ENCODE measurements at places on chromosomes 1 and 21.

- DNase-seq = no peak
Observed at GRCh38 chr1:224298346-224299330, 31.3 kb downstream of the NVL start.

- DNase-seq = no peak
Observed at GRCh38 chr1:231093156-231093922, 53.3 kb upstream of the FAM89A start.

GRCh38 chr1:68175621-68176398, 56.5 kb downstream of the WLS start:
- DNase-seq = no peak

DNA sequence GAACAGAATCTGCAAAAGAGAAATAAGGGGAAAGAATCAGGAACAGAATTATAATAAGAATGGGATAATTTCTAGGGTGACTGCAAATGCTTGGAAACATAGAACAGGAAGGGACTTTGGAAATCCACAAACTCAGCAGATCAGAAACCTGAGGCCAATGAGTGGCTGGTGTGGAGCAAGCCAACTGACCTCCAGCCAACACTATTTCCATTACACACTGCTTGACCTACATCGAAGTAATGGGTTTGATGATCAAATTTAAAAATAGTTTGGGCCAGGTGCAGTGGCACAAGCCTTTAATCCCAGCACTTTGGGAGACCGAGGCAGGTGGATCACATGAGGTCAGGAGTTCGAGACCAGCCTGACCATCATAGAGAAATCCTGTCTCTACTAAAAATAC, 284.9 kb downstream of the GRIK1 start:
- DNase-seq = no peak

GRCh38 chr1:117339866-117340700, 27.2 kb upstream of the MAN1A2 start:
- no peak for DNase-seq

DNA sequence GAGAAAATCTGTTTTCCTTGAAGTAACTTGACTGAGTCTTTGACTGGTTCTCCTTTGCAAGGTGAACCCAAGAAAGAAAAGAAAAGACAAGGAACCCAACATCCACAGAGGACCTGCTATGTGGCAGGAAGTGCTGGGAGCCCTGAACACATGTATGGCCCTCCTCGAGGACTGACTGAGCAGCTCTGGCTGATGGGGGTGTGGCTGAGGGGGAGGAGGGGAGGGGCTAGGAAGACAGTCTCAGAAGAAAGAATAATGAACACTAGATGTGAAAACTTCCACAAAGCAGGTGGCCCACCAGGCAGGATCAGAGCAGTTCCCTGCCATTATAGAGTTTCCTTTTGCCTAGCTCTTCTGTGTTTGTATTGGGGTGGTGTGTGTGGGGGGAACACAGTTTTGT, 26.1 kb downstream of the NENF start:
- no peak for DNase-seq

- DNase-seq = no peak
Observed at GRCh38 chr1:155124503-155125463, 2.9 kb upstream of the EFNA1 start.

- no peak for DNase-seq
Observed at GRCh38 chr1:17011092-17011438, 663 bp downstream of the ATP13A2 start.

- DNase-seq = no peak
Observed at GRCh38 chr1:108663074-108663473, 2.2 kb upstream of the HENMT1 start.

DNA sequence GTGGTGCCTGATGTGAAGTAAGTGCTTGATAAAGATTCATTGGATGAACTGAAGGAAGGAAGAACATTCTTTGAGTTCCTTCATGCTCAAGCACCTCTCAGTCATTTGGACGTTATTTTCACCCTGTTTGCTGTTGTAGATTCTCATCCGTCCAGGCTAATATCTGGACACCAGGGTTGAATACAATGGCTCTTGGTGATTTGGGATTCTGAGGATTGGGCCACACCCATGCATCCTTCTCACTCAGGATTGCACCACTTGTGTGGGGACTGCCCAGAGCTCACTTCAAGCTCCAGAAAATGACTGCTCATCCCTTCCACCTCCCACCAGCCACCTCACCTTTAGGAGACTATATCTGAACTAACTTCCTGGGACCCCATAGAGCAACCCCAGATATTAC, 117.1 kb upstream of the IPO9 start:
- no peak for DNase-seq
